ENCODE measurements at places on chromosomes 4 and X.

- DNase-seq = no peak
Measured at GRCh38 chrX:154365997-154366665, 8.3 kb downstream of the FLNA start.

- DNase-seq = no peak
Measured at GRCh38 chr4:156763511-156763910, 208.1 kb downstream of the PDGFC start.

DNA sequence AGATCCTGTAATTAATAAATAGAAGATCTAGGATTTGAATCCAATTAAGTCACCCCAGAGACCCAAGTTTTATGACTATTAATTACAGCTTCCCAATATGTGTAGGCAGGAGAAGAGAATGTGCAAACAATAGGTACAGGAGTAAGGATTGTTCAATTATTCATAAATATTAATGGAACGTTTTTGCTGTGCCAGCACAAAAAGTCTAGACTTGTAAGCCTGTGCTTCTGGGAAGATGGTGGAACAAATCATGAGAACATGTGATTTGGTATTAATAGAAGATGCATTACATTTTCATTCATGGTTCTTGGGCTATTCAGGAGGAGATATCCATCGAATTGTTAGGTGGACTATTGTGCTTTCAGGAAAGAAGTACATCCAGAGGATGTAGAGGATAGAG lies 1240.9 kb downstream of the STIM2 start:
- no peak for DNase-seq

GRCh38 chr4:51943221-51943620 lies 76.9 kb downstream of the LRRC66 start:
- DNase-seq = no peak

GRCh38 chrX:636981-637659 lies 6.5 kb downstream of the SHOX start:
- DNase-seq = no peak

GRCh38 chrX:46647251-46647650 lies 73.7 kb downstream of the CHST7 start:
- DNase-seq = no peak

DNA sequence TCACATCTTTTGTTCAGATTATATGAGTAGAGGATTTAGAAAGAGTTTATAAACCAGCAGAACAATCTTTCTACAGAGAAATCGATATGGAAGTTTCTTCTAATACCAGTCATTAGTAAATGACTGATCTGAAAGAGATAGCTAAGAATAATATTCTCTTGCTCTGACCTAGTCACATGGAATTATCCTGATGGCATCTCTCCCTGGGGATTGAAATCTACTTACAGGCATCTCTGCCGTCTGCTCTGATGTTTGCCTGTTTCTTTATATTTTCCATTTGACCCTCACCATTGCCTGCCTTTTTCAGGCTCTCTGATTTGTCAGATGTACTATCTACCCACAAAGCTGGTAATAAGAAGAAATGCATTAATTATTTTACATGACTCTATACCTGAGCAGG lies 1157.3 kb downstream of the PCDH7 start:
- DNase-seq = no peak

Measured in GF-D8 (cell line).